ENCODE measurements at places on chromosomes 4 and X. TPM values are rescaled to one million over a fixed set of nuclear protein-coding genes. Genes with fewer than 3 reads are reported as not detected.
A peak's percentile ranks its signal among the peaks of the same experiment; 100 is the strongest.

GRCh38 chr4:94758700-94759399 is 1.1 kb downstream of the BMPR1B start:
- H3K36me3 ChIP-seq, result no peaks in the 10 kb centered on the region
- H3K4me3 ChIP-seq, result peak overlapping the region; percentile 65
- no peak overlapping the region for H3K27ac ChIP-seq
- peaks cover 6% of the 10 kb centered on the region for H3K4me1 ChIP-seq
- peaks cover 65% of the 10 kb centered on the region for H3K27me3 ChIP-seq

DNA sequence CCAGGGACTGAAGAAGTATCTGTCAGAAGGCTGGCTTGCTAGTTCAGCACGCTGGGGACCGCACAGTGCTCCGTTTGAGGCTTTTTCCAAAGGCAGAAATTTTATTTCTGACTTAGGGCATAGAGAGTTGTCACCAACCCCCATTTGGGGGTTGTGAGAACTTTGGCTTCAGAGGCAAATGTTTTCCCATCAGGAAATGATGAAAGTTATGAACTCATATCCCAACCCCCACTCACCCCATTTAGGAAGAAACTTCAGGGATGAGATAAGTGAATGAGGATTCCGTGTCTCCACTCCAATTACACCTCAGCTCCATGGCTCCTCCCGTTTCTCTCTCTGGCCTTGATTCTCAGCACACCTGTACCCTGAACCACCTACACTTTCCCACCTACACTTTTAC is 4.3 kb upstream of the WDR13 start:
- H3K4me1 ChIP-seq, result peaks cover 3% of the 10 kb centered on the region
- H3K36me3 ChIP-seq, result peaks cover 3% of the 10 kb centered on the region
- H3K27ac ChIP-seq, result no peak overlapping the region
- H3K27me3 ChIP-seq, result no peaks in the 10 kb centered on the region
- no peak overlapping the region for H3K4me3 ChIP-seq
- DNase-seq, result no peak

DNA sequence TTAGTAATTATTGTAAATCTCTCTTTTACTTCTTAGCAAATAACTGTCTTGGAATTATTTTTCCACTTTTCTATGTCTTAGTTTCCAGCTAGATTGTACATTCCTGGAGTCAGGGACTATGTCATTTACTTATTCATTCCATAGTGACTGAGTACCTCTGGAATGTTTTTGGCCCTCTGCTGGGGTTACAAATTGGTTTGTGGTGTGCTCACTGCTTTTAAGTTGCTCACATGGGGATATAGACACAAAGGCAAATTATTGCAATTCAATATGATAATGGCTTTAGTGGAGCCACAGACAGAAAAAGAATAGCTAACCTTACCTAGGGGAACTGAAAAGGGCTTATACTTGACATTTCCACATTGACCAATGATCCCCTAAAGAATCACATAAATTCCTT is 63.7 kb upstream of the PDGFRA start:
- no peak for DNase-seq
- H3K4me3 ChIP-seq, result no peak overlapping the region
- no peaks in the 10 kb centered on the region for H3K36me3 ChIP-seq

DNA sequence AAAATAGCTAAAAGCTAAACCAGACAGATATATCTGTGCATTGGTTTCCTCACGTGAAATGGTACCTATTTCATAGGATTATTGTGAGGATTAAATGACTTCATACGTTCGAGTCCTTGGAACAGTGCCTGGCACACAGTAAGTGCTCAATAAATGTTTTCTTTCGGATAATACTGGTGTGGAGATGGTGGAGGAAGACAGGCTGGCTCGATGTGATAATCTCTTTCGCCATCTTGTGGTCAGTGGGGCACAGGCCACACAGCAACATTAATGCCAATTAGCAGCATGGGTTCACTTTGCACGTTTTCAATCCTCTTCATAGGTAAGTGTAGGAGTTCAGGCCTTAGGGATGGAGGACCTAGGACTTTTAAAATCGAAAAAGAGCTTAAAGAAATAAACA is 9.3 kb downstream of the PAGE4 start:
- H3K4me3 ChIP-seq, result no peak overlapping the region
- H3K27ac ChIP-seq, result no peak overlapping the region
- H3K36me3 ChIP-seq, result no peaks in the 10 kb centered on the region
- no peaks in the 10 kb centered on the region for H3K4me1 ChIP-seq
- DNase-seq, result no peak

DNA sequence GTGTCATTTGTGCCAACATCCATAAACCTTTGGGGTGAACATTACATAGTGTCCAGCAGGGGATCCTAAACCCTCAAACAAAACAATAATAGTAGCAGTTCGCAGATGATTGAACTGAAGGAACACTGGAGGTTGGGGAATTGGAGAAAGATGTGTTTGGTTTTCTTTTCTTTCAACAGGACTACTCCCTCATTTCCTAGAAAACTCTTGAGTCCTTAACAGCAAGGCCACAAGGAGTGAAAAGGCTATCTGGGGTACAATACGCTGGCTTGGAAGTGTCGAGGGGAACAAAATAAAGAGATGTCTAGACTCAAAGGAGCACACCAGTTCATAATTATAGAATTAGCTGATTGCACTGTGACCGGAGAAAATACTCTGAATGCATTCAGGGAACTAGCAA is 72.1 kb downstream of the IDS start:
- no peaks in the 10 kb centered on the region for H3K36me3 ChIP-seq
- DNase-seq, result no peak
- no peaks in the 10 kb centered on the region for H3K27me3 ChIP-seq
- no peak overlapping the region for H3K4me3 ChIP-seq
- no peak overlapping the region for H3K27ac ChIP-seq

- no peaks in the 10 kb centered on the region for H3K27me3 ChIP-seq
- H3K4me1 ChIP-seq, result peaks cover 30% of the 10 kb centered on the region
- H3K4me3 ChIP-seq, result no peak overlapping the region
- peak overlapping the region; percentile 51 for H3K27ac ChIP-seq
These were observed 34.1 kb upstream of the ASMTL start for GRCh38 chrX:1486749-1487361.

- no peak overlapping the region for H3K27ac ChIP-seq
- peaks cover 14% of the 10 kb centered on the region for H3K36me3 ChIP-seq
- H3K4me3 ChIP-seq, result no peak overlapping the region
- no peak for DNase-seq
These were observed 12.6 kb downstream of the SRD5A3 start for GRCh38 chr4:55358668-55359067.

GRCh38 chr4:150582873-150583286 is 929 bp downstream of the MAB21L2 start:
- no peaks in the 10 kb centered on the region for H3K4me1 ChIP-seq
- no peaks in the 10 kb centered on the region for H3K27me3 ChIP-seq
- peaks cover 46% of the 10 kb centered on the region for H3K36me3 ChIP-seq
- no peak overlapping the region for H3K4me3 ChIP-seq

DNA sequence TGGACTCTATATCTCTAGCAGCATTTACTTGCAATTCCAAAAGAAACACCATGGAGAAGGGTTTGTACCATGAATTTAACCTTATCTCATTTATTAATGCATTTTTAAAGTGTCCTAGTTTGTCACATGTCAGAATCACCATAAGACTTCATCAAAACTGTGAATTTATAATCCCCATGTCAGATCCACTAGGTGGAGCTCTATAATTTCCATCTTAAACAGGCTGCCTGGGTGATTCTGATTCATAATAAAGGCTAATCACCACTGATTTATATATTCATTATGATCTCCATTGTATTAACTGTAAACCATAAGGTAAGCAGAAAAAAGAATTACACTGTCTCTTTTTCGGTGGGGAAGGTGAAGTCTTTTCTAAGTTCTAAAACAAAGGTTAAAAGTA is 4.0 kb downstream of the TCEAL2 start:
- no peak overlapping the region for H3K27ac ChIP-seq
- H3K36me3 ChIP-seq, result no peaks in the 10 kb centered on the region
- H3K27me3 ChIP-seq, result peaks cover 14% of the 10 kb centered on the region
- no peak overlapping the region for H3K4me3 ChIP-seq
- no peaks in the 10 kb centered on the region for H3K4me1 ChIP-seq
- no peak for DNase-seq

GRCh38 chr4:110059556-110060191 is 138.7 kb downstream of the ELOVL6 start:
- H3K4me3 ChIP-seq, result peak overlapping the region; percentile 34
- H3K36me3 ChIP-seq, result peaks cover 14% of the 10 kb centered on the region
- peak overlapping the region; percentile 74 for H3K27ac ChIP-seq
- peaks cover 54% of the 10 kb centered on the region for H3K4me1 ChIP-seq

DNA sequence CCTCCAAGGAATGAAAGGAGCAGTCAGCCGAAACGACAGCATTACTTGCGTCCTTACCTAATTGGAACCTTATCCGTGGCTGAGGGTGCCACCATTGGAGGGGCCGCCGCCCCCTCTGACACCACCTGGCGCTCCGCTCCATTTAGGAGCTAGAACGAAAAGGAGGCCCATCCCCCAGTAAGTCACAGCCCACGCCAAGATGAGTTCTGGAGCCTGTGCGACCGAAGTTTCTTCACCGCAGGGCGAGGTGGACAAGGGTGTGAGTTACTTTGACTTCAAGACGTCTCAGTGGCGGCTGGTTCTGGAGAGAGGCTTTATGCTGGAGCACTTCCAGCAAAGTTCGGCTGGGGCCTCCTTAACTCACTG is 729 bp upstream of the IRF2 start:
- H3K36me3 ChIP-seq, result peaks cover 44% of the 10 kb centered on the region
- peaks cover 46% of the 10 kb centered on the region for H3K4me1 ChIP-seq
- H3K4me3 ChIP-seq, result peak overlapping the region; percentile 95
- H3K27me3 ChIP-seq, result no peaks in the 10 kb centered on the region
- peak; percentile 44 for DNase-seq

GRCh38 chrX:110172215-110172614 is 145.7 kb downstream of the AMMECR1 start:
- no peak for DNase-seq
- H3K36me3 ChIP-seq, result peaks cover 8% of the 10 kb centered on the region
- H3K27me3 ChIP-seq, result no peaks in the 10 kb centered on the region
- H3K4me3 ChIP-seq, result no peak overlapping the region
- H3K27ac ChIP-seq, result no peak overlapping the region

DNA sequence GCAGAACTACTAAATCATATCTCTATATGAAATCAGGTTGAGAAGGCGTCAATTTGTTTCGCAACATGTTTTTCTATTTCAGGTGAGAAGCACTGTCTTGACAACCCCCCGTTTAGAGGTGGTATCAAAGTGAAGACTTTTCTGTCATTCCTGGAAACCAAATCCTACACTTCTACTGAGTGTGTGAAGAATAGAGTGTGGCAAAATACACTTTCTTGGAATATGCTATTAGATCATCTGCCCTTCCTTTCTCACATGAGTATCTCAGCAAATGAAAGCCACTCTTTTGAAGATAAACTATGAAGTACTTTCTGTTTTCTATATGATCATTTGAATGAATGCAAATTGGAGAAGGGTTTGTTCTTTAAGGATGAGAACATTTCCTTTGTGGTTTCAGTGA is 174.0 kb upstream of the FMR1 start:
- H3K36me3 ChIP-seq, result no peaks in the 10 kb centered on the region
- H3K27me3 ChIP-seq, result no peaks in the 10 kb centered on the region
- DNase-seq, result no peak
- H3K4me3 ChIP-seq, result peak overlapping the region; percentile 41

GRCh38 chr4:112860830-112861690 is 188.4 kb upstream of the ANK2 start:
- H3K27ac ChIP-seq, result no peak overlapping the region
- no peaks in the 10 kb centered on the region for H3K36me3 ChIP-seq
- DNase-seq, result no peak
- H3K27me3 ChIP-seq, result peaks cover 6% of the 10 kb centered on the region
- no peaks in the 10 kb centered on the region for H3K4me1 ChIP-seq

GRCh38 chr4:43234626-43235415 is 342.3 kb downstream of the GRXCR1 start:
- H3K27ac ChIP-seq, result no peak overlapping the region
- H3K36me3 ChIP-seq, result no peaks in the 10 kb centered on the region
- no peaks in the 10 kb centered on the region for H3K27me3 ChIP-seq
- H3K4me1 ChIP-seq, result no peaks in the 10 kb centered on the region
- H3K4me3 ChIP-seq, result no peak overlapping the region

- H3K36me3 ChIP-seq, result peaks cover 15% of the 10 kb centered on the region
- peaks cover 22% of the 10 kb centered on the region for H3K4me1 ChIP-seq
- peak overlapping the region; percentile 99 for H3K4me3 ChIP-seq
- peak overlapping the region; percentile 100 for H3K27ac ChIP-seq
- no peaks in the 10 kb centered on the region for H3K27me3 ChIP-seq
- DNase-seq, result no peak
These were observed 531 bp downstream of the STAG2 start for GRCh38 chrX:123962006-123962467.

- H3K27ac ChIP-seq, result no peak overlapping the region
- H3K4me3 ChIP-seq, result no peak overlapping the region
- DNase-seq, result no peak
- H3K27me3 ChIP-seq, result no peaks in the 10 kb centered on the region
These were observed 98.6 kb downstream of the AFAP1 start for GRCh38 chr4:7841071-7841470.

DNA sequence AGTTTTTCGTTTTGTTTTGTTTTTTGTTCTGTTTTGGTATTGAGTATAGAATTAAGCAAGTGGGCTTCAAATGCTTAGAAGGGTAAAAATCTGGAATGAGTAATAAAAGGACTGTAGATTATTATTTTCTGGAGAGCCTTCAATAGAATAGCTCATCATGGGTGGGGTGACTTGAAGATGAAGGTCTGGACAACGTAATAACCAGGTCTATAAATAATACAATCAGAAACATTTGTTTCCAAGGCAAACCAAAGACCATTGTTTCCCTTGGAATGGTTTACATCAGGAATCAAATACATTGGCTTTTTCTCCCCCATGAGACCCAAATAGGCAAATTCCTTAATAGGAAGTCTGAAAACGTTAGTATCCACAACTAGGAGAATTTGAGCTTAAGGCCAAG is 721.6 kb downstream of the RPA4 start:
- no peak overlapping the region for H3K4me3 ChIP-seq
- H3K27ac ChIP-seq, result no peak overlapping the region
- DNase-seq, result no peak
- no peaks in the 10 kb centered on the region for H3K36me3 ChIP-seq
- H3K4me1 ChIP-seq, result no peaks in the 10 kb centered on the region
- H3K27me3 ChIP-seq, result no peaks in the 10 kb centered on the region

DNA sequence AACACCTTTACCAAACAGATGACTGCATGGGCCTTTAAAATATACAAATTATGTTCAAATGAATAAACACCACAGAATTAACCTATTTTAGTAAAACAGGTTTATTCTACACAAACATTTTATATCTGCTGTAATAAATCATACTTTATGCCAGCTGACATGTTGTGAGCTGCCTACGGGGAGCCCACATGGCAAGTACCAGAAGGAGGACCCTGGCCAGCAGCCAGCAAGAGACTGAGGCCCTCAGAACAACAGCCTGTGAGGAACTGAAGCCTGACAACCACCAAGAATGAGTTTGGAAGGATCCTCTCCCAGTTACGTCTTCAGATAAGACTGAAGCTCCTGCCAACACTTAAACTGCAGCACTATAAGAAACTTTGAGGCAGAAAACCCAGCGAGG is 377.0 kb downstream of the PDGFC start:
- no peaks in the 10 kb centered on the region for H3K27me3 ChIP-seq
- H3K4me3 ChIP-seq, result no peak overlapping the region
- no peak for DNase-seq
- no peaks in the 10 kb centered on the region for H3K36me3 ChIP-seq

Gene CPZ
- not detected for total RNA-seq

Gene GPR34
- total RNA-seq, result not detected

Gene RHOXF1
- total RNA-seq, result not detected

Gene CCNB3
- 1.3 TPM for total RNA-seq

Gene DAPP1
- 21.4 TPM for total RNA-seq

Gene H2AZ1
- total RNA-seq, result 466 TPM

Gene SPP1
- 0.67 TPM for total RNA-seq

Gene PABPC1L2A
- not detected for total RNA-seq

Gene CSAG1
- not detected for total RNA-seq

Gene CT47B1
- total RNA-seq, result not detected

Gene SERTM2
- not detected for total RNA-seq

Gene GDPD2
- 0.21 TPM for total RNA-seq

Gene ARMCX2
- 9.9 TPM for total RNA-seq
